ENCODE measurements at places on chromosomes 1 and 21.

- DNase-seq = no peak
Observed at GRCh38 chr1:4174291-4175200, 274.5 kb upstream of the C1orf174 start.

GRCh38 chr1:219940707-219941106 lies 12.3 kb upstream of the SLC30A10 start:
- DNase-seq = no peak

DNA sequence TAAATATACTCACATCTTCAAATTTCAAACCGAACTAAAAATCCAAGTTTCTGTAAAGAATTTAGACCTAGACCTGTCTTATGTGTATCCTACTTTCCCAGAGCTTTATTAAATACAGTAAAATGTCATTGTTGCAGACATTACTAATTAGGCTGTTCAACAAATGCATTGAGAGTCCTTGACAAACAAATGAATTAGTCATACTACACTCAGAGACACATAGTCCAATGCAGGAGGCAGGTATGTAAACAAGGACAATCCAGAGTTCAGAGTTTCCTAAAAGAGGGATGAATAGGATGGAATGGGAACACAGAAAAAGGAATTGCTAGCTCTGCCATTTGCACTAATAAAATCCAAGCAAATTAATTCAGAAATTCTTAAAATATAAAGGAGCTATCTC lies 1.6 kb upstream of the EGLN1 start:
- peak; percentile 43 for DNase-seq

DNA sequence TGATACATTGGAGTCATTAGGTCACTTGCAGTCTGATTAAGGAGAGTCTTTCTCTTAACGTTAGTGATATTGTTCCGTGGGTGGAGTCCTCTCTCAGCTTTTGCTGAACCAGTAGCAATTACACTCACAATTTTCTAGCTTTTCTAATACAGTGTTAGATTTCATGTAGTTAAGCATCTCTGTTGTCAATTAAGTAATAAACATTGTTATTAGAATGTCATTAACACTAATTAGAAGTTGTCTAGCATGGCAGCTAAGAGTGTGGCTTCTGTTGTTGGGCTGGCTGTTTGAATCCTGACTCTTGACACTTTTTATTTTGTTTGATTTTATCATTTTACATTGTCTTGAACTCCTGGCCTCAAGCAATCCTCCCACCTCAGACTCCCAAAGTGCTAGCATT lies 33.4 kb downstream of the FAAH start:
- DNase-seq = no peak

All from NCI-H146 (cell line).